SK-N-MC (cell line): ENCODE measurements at places on chromosomes 6 and 20.

GRCh38 chr6:140360651-140361050 is 986.2 kb upstream of the CITED2 start:
- DNase-seq = no peak

DNA sequence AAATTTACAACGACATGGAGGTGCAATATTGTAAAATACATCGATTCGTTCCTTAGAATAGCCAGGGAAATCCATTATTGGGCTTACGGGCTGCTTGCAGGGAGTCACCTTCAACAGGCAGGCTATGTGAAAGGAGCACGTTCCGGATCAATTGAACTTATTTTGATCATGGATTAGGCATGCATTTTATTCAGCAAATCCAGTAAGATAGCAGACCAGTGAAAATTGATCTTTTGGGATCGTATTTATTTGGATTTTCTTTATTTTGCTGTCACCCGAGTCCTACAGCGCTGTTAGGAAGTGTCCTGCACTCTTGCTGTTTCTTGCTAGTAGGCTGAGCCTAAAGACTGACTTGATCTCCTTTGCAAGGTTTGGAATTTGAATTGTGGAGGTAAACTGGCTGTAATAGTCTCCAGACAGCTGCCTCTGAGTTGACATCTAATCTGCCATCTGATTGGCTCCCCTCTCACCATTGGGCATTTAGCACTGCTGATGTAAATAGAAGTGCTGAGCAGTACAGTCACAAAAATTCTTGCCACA is 3.0 kb downstream of the ARID1B start:
- peak; percentile 91 for DNase-seq

GRCh38 chr20:56373942-56374341 is 15.2 kb downstream of the FAM210B start:
- DNase-seq = no peak

DNA sequence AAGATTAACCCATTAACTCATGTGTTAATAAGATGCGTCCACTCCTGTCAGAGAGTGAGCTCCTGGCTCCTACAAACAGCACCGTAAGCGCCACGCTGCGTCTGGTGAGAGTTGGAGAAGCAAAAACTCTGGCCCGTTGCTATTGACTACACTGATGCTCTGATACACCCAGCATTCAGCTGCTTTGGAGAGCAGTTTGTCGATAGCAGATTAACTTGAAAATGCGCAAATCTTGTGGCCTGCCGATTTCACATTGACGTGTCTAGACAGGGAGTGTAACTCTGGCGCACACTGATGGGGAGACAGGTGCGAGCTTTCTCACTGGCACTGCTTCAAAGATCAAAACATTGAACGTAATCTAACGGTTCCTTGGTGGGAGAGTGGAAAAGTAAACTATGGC is 151.7 kb upstream of the RPS6KA2 start:
- no peak for DNase-seq

- no peak for DNase-seq
Observed at GRCh38 chr6:159729598-159730331, 2.5 kb downstream of the WTAP start.

GRCh38 chr6:42264852-42265390 is 47.3 kb upstream of the MRPS10 start:
- no peak for DNase-seq

- no peak for DNase-seq
Observed at GRCh38 chr6:71642120-71642519, 244.2 kb upstream of the RIMS1 start.

DNA sequence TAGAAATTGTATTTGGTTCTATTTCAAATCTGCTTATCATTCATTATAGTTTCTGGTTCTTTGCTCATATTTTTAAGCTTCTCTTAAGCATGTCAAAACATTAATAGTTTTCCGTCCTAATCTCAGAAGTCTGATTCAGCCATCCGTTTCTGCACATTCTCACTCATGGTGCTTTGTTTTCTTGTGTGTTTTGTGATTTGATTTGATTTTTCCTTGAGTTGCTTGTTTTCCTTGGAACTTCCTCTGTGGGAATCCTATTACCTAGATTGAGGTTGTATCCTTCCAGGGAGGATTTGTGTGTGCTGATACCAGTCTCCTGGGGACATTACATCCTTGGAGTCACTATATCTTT is 7.9 kb downstream of the SNX9 start:
- no peak for DNase-seq

DNA sequence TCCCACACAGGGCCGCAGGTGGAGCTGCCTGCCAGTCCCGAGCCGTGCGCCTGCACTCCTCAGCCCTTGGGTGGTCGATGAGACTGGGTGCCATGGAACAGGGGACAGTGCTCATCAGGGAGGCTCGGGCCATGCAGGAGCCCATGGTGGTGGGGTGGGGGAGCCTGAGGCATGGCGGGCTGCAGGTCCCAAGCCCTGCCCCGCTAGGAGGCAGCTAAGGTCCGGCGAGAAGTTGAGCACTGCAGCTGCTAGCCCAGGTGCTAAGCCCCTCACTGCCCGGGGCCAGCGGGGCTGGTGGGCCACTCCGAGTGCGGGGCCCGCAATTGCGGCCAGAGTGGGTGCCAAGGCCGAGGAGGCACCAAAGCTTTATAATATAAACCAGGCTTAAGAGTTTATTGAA is 479.7 kb downstream of the MMUT start:
- no peak for DNase-seq

DNA sequence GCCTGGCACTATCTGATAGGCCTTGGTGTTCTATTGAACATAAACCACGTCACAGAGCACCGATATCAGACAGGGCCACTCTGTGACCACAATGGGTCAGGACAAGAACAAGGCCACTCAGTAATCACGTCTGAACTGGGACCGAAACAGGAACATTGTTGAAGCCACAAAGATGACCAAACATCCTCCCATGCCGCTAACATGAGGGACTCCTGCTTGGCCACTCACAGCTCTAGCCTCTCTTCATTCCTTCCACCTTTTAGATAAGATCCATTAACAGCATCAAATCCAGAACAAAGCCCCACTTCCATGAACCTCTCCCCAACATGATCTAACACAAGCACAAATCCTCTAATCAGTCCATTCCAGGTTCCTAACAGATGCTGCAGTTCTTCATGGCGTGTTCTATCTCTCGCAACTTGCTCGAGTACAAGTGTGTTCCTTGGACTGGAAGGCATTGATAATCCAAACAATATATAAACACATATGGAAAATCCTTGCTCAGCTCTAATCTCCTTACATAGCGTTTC is 7.4 kb downstream of the SIRT5 start:
- DNase-seq = no peak

DNA sequence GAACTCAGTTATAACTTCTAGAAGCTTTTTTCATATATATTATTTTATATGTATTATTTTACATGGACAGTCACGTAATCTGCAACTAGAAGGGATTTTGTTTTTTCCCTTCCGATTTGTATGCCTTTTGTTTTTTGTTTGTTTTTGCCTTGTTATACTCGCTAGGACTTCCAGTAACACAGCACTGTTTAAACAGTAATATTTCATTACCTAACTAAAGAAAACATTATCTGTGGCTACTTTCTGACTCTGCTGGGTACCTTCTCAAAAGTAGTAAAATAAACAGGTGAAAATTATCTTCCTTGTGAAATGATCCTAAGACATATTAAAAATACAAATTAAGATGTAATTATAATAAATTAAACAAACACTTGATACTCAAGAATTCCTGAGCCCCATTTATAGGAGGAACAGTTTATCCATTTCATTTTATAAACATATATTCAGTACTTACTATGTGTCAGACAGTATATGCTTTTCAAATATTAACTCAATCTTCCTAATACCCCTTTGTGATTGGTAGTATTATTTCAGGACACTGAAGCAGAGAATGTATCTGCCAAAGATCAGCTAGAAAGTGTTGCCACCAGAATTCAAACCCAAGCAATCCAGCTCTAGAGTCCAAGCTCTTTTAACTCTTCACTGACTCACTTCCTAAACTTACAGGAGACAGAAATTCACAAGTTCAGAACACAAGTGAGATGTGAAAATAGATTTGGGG is 65.3 kb downstream of the MAP3K5 start:
- no peak for DNase-seq

DNA sequence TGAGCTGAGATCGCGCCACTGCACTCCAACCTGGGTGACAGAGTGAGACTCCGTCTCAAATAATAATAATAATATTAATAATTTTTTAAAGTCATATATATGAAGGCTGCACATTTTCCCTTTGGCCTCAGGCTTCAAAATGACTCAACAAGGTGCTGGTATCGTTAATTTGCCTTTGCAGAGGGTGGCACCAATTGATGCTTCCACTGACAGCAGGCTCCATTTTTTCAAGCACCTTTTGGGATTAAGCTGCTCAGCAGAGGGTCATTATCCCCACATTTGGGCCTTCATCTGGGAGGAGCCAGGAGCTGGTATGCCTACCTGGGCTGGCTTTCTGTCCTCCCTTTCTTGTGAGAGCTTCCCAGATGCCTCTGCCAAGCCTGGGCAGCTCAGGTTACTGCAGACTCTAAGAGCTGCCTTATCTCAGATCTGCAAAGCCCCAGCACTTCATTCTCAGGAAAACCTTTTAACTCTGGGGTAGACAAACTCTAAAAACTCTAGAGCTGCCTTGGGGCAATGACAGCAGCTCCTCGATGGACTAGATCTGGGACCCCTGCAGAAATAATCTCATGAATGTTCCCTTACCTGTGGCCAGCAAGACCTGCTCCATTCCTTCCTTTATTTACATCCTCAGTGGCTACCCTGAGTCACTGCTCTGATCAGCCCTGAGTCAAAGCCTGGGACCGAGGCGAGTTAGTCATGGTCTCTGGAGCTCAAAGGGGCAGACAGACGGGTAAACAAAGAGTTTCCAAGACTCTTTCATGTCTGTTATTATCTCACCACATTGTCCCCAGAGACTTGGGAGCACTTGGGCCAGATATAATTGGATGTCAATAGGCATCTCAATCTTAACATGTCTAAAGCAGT is 80.0 kb upstream of the EYA2 start:
- no peak for DNase-seq

GRCh38 chr6:168377484-168377855 is 57.9 kb upstream of the DACT2 start:
- DNase-seq = no peak

GRCh38 chr20:48406912-48407340 is 420.9 kb downstream of the PREX1 start:
- no peak for DNase-seq

- DNase-seq = no peak
Observed at GRCh38 chr6:155100087-155100486, 105.0 kb downstream of the TIAM2 start.

- no peak for DNase-seq
Observed at GRCh38 chr6:120534954-120535353, 799.3 kb downstream of the TBC1D32 start.

GRCh38 chr6:99331531-99331930 is 17.9 kb downstream of the FAXC start:
- DNase-seq = no peak

- DNase-seq = peak; percentile 28
Observed at GRCh38 chr6:27237089-27237803, 10.3 kb upstream of the PRSS16 start.

GRCh38 chr6:27893836-27894807 is 18.1 kb downstream of the OR2B2 start:
- no peak for DNase-seq

DNA sequence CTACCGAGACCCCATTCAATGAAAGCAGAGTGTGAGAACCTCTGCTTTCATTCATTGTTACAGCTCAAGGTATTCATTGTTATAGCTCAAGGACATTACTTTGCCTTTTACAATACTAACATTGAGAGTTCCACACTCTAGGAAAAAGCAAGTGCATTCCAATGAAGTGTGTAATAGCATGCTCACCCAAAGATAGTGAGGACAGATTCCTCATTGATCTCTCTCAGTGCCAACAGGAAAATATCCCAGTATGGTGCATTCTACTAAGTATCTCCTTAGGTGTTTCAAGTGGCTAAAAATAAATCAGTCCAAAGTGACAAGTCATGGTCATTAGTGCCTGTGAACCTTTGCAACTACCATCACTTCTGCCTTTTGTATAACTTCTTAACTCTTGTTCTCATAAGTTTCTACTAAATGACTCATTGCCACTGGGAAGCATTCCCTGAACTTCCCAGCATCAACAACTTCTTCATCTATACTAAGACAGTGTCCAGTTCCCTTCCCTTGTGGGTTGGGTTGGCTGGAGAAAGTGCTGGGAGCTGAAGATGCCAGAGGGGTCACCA is 140.7 kb upstream of the STXBP5 start:
- no peak for DNase-seq

DNA sequence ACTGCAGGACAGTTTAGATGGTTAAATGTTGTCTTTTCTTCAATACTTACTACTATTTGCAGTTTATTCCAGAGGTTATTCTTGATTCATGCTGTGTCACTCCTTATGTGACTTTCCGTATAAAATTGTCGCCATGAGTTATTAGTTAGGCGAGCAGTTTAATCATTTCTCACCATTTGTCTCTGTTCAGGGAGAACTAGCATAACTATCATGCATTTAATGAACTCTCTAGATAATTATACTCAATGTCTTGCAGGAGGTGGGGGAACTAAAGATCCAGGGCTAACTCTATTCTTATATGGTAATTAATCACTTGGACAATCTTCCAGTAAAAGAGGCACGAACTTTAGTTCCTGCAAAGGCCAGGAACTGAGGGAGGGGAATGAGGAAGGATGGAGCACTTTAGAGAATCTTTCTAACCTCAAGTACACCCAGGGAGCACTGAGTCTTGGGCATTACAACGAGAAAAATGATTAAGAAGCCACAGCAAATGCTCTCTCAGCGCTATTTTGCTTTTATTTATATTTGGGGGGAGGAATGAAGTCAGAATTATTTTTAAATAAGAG is 58.3 kb downstream of the IYD start:
- no peak for DNase-seq

DNA sequence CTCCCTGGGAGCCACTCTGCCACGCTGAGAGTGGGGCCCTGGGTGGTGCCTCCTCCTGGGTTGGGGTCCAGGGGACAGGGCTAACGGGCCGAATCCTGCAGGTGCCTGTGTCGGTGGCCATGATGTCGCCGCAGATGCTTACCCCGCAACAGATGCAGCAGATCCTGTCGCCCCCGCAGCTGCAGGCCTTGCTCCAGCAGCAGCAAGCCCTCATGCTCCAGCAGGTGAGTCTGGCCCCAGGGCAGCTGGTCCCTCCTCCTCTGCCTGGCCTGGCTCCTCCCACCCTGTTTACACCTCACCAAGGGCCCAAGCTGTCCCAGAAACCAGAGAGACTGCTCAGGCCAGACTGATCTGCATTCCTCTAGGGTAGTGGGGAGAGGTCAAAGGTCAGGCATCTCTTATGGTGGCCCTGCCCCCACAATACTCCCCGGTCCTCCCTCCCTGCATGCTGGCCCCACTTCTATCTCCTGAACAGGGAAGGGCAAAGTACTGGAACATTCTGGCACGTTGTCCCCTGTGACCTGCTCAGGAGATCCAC is 38.6 kb downstream of the FOXP4 start:
- DNase-seq = no peak

GRCh38 chr20:20992686-20993360 is 113.3 kb downstream of the LINC00237 start:
- DNase-seq = peak; percentile 8

GRCh38 chr6:3147914-3148757 is 9.2 kb downstream of the TUBB2A start:
- no peak for DNase-seq

GRCh38 chr6:170254315-170255213 is 36.3 kb downstream of the DLL1 start:
- DNase-seq = no peak

- DNase-seq = no peak
Observed at GRCh38 chr6:15392182-15392581, 146.3 kb downstream of the JARID2 start.
